ENCODE measurements at places on chromosomes 3 and 15.
A peak's percentile ranks its signal among the peaks of the same experiment; 100 is the strongest.

GRCh38 chr3:5221701-5222100, 34.2 kb downstream of the EDEM1 start:
- H3K27me3 ChIP-seq = no peaks in the 10 kb centered on the region
- H3K27ac ChIP-seq = no peak overlapping the region
- no peak overlapping the region for H3K4me3 ChIP-seq
- no peak for DNase-seq

DNA sequence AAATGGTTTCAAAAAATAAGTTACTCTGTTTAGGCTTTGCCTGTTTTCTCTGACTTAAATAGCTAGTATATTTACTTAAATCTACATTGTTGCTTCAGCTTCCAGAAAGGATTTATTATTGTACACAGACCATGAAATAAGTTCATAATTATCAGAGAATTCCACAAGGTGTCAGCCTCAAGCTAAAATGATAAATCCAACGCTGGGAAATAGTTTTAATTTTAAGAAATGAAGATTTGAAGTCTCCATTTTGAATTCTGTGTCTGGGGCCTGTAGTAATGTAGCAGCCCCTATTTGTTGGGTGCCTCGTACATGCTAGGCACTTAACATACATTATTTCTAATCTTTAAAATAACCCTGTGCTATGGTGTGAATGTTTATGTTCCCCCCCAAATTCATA, 92.6 kb upstream of the KCNMB2 start:
- H3K27me3 ChIP-seq = no peaks in the 10 kb centered on the region
- H3K4me3 ChIP-seq = no peak overlapping the region
- no peaks in the 10 kb centered on the region for H3K36me3 ChIP-seq
- H3K4me1 ChIP-seq = no peaks in the 10 kb centered on the region
- DNase-seq = no peak
- H3K27ac ChIP-seq = no peak overlapping the region

DNA sequence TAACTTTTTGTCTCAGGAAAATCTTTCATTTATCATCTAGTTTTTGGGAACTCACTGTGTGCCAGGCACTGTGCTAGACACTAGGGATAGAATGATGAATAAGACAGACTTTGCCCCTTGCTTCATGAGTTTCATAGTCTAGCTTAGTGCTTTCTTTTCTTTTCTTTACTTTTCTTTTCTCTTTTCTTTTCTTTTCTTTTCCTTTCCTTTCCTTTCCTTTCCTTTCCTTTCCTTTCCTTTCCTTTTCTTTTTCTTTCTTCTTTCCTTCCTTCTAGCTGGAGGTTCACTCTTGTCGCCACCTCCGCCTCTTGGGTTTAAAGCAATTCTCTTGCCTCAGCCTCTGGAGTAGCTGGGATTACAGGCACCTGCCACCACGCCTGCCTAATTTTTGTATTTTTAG, 172.9 kb downstream of the EDEM1 start:
- no peaks in the 10 kb centered on the region for H3K27me3 ChIP-seq
- H3K27ac ChIP-seq = no peak overlapping the region
- DNase-seq = no peak

DNA sequence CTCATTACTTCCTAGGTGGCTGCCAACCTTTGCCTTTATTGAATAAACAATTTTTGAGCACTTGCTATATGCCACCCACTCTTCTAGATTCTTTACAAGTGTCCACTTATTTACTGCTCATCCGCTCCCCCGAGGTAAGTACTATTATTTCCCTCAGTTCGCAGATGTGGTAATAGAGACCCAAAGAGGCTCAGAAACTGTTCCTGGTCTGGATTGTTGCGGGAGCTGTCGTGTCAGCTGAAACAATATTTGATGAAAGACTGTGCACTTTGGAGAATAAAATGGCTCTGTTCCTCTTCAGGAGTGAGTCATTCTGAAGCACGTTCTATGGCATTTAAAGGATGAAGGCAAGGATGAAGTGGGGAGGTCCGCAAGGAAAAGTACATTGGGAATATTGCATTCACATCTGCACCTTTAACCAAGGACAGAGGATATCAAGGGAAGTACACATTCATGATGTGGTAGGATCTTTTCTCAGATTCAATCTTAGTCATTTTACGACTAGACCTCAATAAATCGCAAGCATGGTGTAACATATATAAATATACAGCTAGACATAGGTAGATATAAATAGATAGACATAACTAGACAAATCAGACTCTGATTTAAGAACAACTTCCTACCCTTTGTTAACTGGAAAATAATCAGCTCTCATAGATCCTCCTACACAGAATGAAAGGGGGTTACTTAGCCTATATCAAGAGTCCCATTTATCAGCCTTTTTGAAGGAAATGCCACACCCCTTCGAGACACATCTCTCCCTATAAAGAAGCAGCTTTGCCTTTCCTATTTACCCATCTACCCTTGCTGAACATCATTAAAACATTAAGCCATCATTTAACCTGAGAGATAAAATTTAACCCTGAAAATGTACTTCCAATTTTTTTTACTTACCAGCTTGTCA, 70.3 kb downstream of the RORA start:
- no peak overlapping the region for H3K27ac ChIP-seq
- no peaks in the 10 kb centered on the region for H3K4me1 ChIP-seq
- H3K27me3 ChIP-seq = peaks cover 38% of the 10 kb centered on the region
- H3K36me3 ChIP-seq = no peaks in the 10 kb centered on the region
- DNase-seq = no peak
- no peak overlapping the region for H3K4me3 ChIP-seq

DNA sequence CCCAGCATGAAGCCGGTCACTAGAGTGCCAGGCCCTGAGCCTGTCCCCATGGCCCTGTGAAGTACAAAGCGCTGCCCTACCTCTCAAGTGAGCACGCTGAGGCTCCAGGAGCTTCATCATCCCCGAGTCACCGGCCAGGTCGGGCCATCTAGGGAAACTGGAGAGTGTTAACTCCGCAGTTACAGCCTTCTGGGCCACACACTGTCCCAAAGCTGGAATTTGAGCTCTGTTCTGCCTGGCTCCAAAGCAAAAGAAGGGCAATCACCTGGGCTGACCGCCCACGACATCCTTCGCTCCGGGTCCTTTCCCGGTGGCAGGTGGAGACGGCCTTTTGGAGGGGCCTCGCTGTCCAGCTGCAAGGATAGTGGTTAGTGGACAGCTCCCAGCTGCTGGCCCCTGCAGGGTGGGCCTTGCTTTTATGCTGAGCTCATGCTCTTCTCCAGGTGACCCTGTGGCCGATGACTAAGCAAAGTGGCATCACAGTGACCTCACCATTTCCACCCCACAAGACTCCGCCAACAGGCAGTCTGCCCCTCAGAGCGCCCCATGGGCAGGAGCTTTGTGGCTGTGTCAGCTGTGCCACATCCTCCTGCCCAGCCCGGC, 3.5 kb upstream of the MUC4 start:
- H3K36me3 ChIP-seq = no peaks in the 10 kb centered on the region
- no peak overlapping the region for H3K27ac ChIP-seq
- peaks cover 2% of the 10 kb centered on the region for H3K27me3 ChIP-seq
- no peak for DNase-seq
- no peaks in the 10 kb centered on the region for H3K4me1 ChIP-seq

DNA sequence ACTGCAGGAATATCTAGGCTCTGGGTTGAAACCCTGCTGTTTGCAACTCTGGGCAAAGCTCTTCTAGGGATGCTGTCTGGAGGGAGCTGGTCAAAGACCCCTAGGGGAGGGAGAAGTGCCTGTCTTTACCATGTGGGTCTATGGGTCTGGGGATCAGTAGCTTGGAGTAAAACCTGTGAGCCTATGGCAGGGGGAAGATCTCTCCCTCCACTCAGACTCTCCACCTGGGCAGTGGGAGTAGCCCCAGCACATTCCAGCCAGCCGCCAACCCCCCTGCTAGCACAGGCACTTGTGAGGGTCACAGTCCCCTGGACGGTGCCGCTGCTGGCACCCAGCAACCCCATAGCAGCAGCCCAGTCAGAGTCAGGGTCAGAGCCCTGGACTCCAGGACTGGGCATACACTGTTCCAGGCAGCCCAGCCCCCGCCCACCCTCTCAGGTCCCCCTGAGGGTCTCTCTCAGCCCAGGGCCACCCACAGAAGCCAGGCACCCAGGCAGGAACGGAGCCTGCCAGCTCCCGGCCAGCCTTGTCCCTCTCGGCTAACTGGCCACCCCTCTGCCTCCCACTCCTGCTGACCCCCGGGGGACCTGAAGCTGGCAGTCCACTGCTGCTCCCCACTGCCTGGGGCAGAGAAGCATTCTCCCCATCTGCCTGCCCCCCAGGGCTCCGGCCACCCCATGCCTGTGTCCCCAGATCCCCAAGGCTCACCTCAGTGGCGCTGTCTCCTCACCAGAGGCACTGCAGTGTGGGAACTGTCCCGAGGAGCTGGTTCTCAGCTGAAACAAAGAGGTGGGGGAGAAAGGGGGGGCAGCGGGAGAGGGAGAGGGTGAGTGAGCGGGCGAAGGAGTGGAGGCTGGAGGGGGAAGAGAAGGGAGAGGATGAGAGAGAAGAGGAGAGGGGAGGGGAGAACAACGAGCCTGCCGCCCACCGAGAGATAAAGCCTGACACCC, 10.8 kb downstream of the GLYCTK start:
- H3K4me1 ChIP-seq = no peaks in the 10 kb centered on the region
- no peak for DNase-seq
- no peak overlapping the region for H3K27ac ChIP-seq
- H3K4me3 ChIP-seq = no peak overlapping the region
- no peaks in the 10 kb centered on the region for H3K27me3 ChIP-seq

- peak; percentile 55 for DNase-seq
- peak overlapping the region; percentile 76 for H3K4me3 ChIP-seq
- peaks cover 28% of the 10 kb centered on the region for H3K4me1 ChIP-seq
Observed at GRCh38 chr15:78061963-78062427, 15.5 kb downstream of the TBC1D2B start.

GRCh38 chr15:78976691-78977090, 31.8 kb upstream of the CTSH start:
- H3K4me3 ChIP-seq = no peak overlapping the region
- peaks cover 13% of the 10 kb centered on the region for H3K4me1 ChIP-seq
- no peak for DNase-seq
- H3K27me3 ChIP-seq = no peaks in the 10 kb centered on the region

- H3K27me3 ChIP-seq = no peaks in the 10 kb centered on the region
- DNase-seq = no peak
- peaks cover 18% of the 10 kb centered on the region for H3K4me1 ChIP-seq
- H3K27ac ChIP-seq = no peak overlapping the region
- H3K36me3 ChIP-seq = peaks cover 10% of the 10 kb centered on the region
- no peak overlapping the region for H3K4me3 ChIP-seq
Observed at GRCh38 chr3:129460572-129460971, 20.5 kb downstream of the IFT122 start.

DNA sequence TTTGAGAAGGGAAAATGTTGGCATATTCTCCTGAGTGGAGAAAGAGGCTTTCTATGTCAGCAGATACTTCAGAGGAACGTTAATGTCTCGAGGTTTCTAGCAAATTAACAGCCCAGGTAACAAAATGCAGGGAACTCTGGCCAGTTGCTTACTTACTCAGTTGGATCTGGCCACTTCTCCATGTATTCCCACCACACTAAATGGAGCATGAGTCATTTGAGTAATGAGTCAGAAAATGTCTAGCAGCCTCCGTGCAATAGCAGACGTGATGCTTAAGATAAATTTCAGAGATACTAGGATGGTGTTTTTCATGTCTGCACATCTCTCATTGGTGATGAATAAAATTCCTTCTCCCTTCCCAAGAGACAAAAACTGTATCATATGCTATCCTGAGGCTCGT, 671.5 kb downstream of the FHIT start:
- H3K36me3 ChIP-seq = no peaks in the 10 kb centered on the region
- no peak overlapping the region for H3K27ac ChIP-seq
- DNase-seq = no peak
- peaks cover 6% of the 10 kb centered on the region for H3K27me3 ChIP-seq
- no peaks in the 10 kb centered on the region for H3K4me1 ChIP-seq

DNA sequence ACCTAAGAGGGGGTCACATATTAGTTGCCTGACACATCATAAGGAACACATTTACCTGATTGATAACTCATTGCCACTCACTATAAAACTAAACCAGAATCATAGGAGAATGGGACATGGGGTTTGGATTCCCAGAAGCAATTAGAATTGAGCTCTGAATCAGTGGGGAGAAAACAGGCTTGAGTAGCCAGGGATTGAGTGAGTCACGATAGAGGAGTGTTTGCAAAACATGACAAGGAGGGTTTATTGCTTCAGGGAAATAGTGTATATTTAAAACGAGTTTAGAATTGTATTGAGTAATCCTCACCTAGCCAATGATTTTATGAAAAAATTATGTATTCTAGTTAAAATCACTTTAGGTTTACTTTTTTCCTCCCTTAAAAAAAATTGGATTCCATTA, 101.1 kb upstream of the THRB start:
- no peaks in the 10 kb centered on the region for H3K4me1 ChIP-seq
- no peak overlapping the region for H3K4me3 ChIP-seq
- DNase-seq = no peak
- no peaks in the 10 kb centered on the region for H3K36me3 ChIP-seq

DNA sequence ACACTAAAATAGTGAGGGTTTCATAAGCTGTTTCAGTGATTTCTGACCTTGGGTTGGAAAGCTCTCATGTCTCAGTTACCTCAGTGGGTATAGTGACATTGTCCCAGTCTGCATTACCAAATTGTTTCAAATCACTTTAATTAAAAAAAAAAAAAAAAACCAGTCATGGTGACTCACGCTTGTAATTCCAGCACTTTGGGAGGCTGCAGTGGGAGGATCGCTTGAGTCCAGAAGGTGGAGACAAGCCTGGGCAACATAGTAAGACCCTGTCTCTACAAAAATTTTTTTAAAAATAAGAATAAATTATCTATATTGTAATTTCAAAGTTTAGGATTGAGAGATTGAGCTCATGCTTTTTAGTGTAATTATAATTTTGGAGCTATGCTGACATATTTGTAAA, 78.0 kb downstream of the MBNL1 start:
- H3K27me3 ChIP-seq = no peaks in the 10 kb centered on the region
- peaks cover 16% of the 10 kb centered on the region for H3K4me1 ChIP-seq
- no peak overlapping the region for H3K27ac ChIP-seq
- no peak for DNase-seq
- no peak overlapping the region for H3K4me3 ChIP-seq

- H3K4me3 ChIP-seq = no peak overlapping the region
- no peak for DNase-seq
- H3K4me1 ChIP-seq = no peaks in the 10 kb centered on the region
- H3K36me3 ChIP-seq = no peaks in the 10 kb centered on the region
- H3K27ac ChIP-seq = no peak overlapping the region
Observed at GRCh38 chr3:110956081-110956480, 115.5 kb upstream of the NECTIN3 start.

All from activated T-helper 1 cell treated with anti-CD3 and anti-CD28 coated beads, Interleukin-12 subunit alpha, Interleukin-12 subunit beta, Interleukin-2, Interleukin-4 antibody, amounts not matched to agents 30 ng/mL and 10 ng/mL and 1 ng/mL, durations not matched to agents 14 hours and 24 hours and 36 hours (primary cell).